ENCODE measurements at places on chromosomes 5 and 9. TPM values are rescaled to one million over a fixed set of nuclear protein-coding genes. Genes with fewer than 3 reads are reported as not detected.

Gene STING1
- total RNA-seq: 12.6 TPM

- no peak for DNase-seq
These were observed 3.0 kb upstream of the CD274 start for GRCh38 chr9:5447337-5447736.

Gene DRD1
- 0.80 TPM for total RNA-seq

Gene GABRA1
- 0.16 TPM for total RNA-seq

DNA sequence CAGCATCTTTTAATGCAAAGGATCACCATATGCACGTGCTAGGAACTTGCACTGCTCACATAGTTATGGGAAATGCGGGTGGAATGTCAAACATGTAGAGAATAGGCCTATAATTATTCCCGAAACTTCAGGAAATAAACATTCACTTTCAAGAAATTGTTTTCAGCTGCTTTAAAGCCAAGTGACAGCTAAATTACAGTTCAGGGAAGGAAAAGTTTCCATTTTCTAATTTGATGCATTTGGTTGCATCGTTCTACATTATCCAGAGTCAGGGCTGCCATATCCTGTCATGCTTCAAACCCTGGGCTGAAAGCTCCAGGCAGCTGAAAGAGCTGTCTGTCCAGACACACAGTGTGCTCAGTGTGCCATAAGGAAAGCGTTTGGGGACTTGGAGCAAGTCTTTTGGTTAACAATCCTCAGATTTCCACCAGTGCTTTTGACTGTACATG lies 518.1 kb downstream of the CSNK1G3 start:
- no peak for DNase-seq

Gene PCDHB12
- total RNA-seq: 1.1 TPM

Gene CHSY3
- 23.6 TPM for total RNA-seq

DNA sequence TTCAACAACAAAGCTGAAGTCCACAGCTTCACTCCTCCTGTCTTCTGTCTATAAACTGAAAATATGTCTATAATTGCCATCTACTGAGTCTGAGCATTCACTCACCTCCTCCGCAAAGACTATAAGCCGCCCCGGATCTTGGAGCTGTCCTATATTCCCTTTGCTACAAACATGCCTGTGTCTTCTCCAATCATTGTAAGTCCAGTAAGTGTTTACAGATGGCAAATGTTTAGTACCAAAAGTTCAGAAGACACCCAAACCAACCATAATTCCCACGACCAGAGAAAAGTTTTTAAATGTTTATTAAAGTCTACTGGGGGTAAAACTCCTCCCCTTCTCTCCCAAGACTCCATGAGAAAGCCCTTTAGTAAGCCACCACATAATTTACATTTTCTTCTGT lies 80.9 kb downstream of the EBF1 start:
- no peak for DNase-seq

DNA sequence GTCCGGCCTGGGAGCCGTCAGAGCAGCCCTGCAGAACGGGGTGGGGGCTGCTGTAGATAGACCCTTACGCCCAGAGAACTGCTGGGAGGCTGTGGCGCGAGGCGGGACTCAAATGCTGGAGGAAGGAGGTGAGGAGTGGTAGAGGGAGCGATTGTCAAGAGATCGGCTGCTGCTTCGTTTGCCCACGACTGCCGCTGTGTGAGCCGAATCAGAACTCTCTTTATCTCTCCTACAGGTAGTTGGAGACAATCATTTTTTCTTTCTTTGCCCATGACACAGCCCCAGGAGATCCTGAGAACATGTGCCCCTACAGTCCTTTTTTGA lies 456 bp downstream of the ZNF79 start:
- DNase-seq: peak; percentile 50

DNA sequence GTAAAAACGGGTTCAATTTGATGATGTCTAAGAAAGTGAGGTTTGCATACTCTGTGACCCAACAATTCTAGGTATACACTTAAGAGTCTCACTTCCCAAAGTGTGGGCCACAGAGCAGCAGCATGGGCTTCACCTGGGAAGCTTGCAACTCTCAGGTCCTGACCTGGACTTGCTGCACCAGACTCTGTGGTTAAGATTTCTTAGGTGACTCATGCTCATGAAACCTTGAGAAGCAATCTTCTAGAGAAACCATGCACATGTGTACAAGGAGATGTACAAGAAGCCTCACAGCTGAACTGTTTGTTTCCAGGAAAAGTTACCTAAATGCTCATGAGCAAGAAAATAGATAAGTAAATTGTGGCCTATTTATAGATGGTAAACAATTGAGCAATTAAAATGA lies 30.0 kb downstream of the DNAJC21 start:
- peak; percentile 40 for DNase-seq

- peak; percentile 3 for DNase-seq
These were observed 28.3 kb downstream of the TCF7 start for GRCh38 chr5:134142806-134143205.

DNA sequence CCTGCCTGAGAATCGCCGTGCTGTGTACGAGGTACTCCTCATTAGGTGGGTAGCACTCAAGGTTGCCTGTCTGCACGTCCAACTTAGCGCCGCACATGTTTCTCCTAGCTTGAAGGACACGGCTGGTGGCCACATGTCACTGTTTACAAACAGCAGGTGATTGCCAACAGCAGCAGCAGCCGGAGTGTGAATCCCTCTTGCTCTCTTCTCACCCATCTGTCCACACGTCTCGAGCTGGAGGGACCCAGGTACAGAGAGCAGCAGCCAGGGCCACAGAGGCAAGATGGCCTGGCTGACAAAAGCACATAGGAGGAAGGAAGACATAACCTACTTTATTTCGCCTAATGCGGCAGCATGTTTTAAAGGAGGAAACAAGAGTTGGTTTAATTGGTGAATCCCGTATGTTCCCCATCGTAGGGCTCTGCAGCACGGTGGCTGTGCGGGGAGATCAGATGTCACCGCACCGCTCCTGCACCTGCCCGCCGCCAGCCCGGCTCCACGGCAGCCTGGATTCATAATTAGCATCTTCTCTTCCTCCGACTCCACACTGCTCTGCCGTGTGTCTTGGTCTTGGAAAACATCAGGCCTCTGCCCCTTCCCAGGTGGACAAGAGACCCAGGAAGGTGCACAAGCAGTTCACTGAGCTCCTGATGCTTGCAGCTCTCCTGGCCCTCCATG lies 201.6 kb upstream of the IRX1 start:
- no peak for DNase-seq

DNA sequence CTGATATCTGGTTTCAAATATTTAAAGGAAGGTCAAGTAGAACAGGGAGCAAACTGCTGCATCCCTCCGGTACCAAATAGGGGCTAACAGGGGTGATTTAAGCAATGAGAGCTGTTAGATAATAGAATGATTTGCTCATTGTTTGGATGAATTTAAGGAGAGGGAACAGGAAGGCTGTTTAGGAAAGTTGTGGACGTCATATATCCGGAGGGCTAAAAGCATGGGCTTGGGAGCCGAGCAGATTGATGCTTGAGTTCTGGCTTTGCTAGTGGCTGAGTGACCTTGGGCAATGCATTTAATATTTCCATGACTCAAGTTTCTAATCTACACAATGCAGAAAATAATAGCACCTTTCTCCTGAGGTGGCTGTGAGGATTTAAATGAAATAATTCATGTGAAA lies 85.4 kb upstream of the RPS23 start:
- no peak for DNase-seq

Gene AQP7
- 8.5 TPM for total RNA-seq

GRCh38 chr9:126125177-126125576 lies 201.5 kb upstream of the MVB12B start:
- peak; percentile 2 for DNase-seq

DNA sequence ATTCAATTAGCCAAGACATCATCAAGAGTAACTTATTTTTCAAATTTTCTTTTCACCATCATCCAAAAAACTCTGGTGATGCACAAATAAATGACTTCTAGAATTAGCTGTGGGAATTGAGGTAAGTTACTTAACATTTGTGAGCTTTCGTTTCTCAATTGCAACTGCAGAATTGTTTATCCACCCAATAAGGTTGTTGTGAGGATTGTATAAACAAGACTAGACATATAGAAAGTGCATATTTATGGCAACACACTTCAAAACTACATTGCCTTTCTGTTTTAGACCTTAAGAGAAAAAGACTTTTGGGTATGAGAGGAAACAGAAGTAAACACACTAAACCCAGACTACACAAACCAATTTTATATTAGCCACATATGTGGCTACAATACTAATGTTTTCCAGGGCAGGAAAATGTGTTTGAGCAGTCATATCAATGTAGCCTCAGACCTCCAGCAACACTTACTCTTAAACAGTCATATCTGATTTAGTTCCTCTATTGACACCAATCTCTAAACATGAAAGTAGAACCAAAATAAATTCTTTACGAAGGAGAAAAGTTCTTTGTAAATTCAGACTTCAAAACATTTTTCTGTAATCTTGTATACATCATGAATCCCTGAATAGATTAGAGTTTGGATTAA lies 488.0 kb upstream of the CYLC2 start:
- no peak for DNase-seq

DNA sequence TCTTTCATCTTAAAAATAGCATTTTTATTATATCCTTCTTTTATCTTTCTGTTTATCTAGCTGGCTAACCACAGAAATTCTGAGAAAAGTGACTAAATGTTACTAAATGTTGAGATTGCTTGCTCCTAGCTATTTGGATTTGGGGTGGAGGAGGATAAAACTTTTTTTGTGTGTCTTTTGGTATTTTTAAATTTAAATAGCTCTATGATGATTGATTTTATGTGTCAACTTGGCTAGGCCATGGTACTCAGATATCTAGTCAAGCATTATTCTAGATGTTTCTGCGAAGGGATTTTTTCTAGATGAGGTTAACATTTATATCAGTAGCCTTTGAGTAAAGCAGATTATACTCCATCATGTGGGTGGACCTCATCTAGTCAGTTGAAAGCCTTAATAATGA lies 75.0 kb downstream of the GCNT1 start:
- DNase-seq: no peak

GRCh38 chr5:40333459-40334241 lies 346.1 kb upstream of the PTGER4 start:
- no peak for DNase-seq

GRCh38 chr9:107488375-107489143 lies 1.0 kb downstream of the KLF4 start:
- peak; percentile 81 for DNase-seq

- DNase-seq: peak; percentile 85
These were observed 83.9 kb upstream of the GRAMD2B start for GRCh38 chr5:126339215-126339805.

GRCh38 chr5:56145106-56145505 lies 88.0 kb downstream of the ANKRD55 start:
- DNase-seq: peak; percentile 27

Gene LPAR1
- total RNA-seq: 36.8 TPM

DNA sequence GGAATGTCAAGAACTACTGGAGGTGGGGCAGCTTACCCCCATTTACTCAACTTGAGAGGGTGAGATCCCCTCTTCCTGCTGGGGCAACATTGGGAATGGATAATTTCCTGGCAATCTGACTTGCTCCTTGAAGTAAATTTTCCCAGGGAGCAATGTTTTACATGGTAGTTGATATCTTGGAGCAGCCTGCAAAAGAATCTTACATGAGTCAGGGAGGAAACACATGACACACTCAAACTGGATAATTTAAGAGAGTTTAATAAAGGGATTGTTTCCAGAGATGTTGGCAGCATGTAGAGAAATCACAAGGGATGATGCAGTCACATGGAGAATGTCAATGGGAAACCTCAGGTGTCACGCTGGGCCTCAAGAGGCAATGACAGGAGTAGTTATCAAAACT lies 212.5 kb downstream of the GAS1 start:
- DNase-seq: no peak

Gene ISOC1
- 59.8 TPM for total RNA-seq

DNA sequence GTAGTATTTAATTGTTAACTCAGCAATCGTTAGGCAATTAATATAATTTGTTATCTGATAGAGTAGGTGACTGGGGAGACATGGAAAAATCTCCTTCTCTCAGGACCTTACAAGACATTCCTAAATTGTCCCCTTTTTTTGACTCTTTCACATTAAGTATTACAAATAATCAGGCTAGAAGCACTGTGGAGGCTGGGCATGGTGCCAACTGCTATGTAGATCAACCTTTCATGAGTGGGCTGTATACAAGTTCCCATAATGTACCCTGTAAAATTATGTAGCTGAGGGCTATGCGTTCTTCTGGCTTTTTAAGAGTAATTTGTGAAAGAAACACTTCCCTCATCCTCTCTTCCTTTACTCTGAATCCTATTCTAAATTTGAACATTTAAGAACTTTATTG lies 140.2 kb downstream of the NFIB start:
- DNase-seq: peak; percentile 26

Gene IL3
- 0.37 TPM for total RNA-seq

- DNase-seq: no peak
These were observed 76.8 kb downstream of the UBE2QL1 start for GRCh38 chr5:6525422-6525821.

DNA sequence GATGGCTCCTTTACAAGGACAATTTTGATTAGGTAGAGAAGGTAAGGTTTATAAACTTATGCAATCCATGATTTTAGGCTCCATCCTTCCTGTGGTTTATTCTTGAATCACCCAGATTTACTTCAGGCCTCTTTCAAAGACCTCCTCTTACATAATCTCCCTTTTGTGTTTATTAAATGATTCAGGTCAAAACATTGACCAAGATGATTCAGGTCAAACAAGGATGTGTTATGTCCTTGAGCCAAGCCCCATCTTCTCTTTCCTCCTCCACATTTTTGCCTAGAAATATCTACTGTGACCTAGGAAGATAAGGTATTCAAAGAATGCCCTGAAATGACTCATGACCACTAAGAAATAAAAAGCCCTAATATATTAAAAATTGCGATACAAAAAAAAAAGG lies 31.8 kb upstream of the TLR4 start:
- DNase-seq: no peak

GRCh38 chr9:116030517-116030916 lies 123.1 kb upstream of the PAPPA start:
- DNase-seq: no peak

DNA sequence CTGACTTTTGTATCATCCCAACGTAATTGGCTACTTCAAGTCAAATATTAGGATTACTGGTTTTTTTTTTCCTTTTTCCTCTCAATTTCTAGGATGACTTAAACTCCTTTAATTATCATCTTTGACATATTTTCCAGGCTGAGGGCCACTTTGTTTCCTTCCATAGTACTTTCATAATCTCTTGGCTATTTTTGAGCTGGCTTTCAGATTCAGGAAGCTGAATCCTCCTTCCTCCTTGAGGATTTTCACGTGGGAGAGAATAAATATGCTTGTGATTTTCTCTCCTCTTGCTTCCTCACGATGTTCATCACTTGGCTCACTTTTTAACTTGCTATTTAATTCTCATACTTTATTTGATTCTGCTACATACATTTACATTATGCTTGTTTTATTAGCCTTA lies 88.1 kb downstream of the ITGA1 start:
- no peak for DNase-seq

- no peak for DNase-seq
These were observed 58.0 kb downstream of the GDA start for GRCh38 chr9:72207278-72207677.

GRCh38 chr9:33506626-33507370 lies 17.3 kb upstream of the ANKRD18B start:
- peak; percentile 59 for DNase-seq
